Tongue (tissue), 3 donors: ENCODE measurements at places on chromosomes 2 and 18. TPM values are rescaled to one million over a fixed set of nuclear protein-coding genes. Genes with fewer than 3 reads are reported as not detected.

SRD5A2 gene
- 0.10 TPM for total RNA-seq

CYP27C1 gene
- 4.4 TPM for total RNA-seq

KCNE4 gene
- 6.7 TPM for total RNA-seq

PLEKHH2 gene
- 26.0 TPM for total RNA-seq

ANKAR gene
- total RNA-seq, result 25.7 TPM

CFAP53 gene
- 0.31 TPM for total RNA-seq

PLCD4 gene
- total RNA-seq, result 31.0 TPM

C2orf76 gene
- total RNA-seq, result 2.6 TPM

DYNAP gene
- total RNA-seq, result not detected

IL18R1 gene
- total RNA-seq, result 4.5 TPM

UGT1A10 gene
- not detected for total RNA-seq

IL1RL2 gene
- 2.8 TPM for total RNA-seq

ANKRD29 gene
- total RNA-seq, result 9.2 TPM
